ENCODE measurements at places on chromosomes 7 and 10.

DNA sequence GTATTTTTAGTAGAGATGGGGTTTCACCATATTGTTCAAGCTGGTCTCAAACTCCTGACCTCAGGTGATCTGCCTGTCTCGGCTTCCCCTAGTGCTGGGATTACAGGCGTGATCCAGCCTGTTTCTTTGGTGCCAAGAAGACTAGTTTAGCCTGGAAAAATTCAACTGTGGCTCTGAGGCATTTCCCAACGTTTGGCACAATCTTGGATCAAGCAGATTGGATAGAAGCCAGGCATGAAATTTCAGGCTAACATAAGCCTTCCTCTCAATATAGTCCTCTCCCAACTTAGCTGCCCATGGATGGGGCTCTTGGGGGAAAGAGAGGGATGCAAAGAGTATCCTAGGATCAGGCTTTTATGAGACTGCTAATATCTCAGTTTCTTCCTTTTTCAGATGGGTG is 53.8 kb downstream of the APBB1IP start:
- no peak for DNase-seq

- no peak for DNase-seq
Measured at GRCh38 chr10:56547163-56547562, 186.1 kb upstream of the ZWINT start.

GRCh38 chr7:117750612-117751563 is 122.4 kb downstream of the CTTNBP2 start:
- no peak for DNase-seq

- peak; percentile 80 for DNase-seq
Measured at GRCh38 chr10:91745090-91745831, 53.0 kb upstream of the TNKS2 start.

GRCh38 chr10:78326372-78326771 is 292.7 kb downstream of the RPS24 start:
- DNase-seq: no peak

DNA sequence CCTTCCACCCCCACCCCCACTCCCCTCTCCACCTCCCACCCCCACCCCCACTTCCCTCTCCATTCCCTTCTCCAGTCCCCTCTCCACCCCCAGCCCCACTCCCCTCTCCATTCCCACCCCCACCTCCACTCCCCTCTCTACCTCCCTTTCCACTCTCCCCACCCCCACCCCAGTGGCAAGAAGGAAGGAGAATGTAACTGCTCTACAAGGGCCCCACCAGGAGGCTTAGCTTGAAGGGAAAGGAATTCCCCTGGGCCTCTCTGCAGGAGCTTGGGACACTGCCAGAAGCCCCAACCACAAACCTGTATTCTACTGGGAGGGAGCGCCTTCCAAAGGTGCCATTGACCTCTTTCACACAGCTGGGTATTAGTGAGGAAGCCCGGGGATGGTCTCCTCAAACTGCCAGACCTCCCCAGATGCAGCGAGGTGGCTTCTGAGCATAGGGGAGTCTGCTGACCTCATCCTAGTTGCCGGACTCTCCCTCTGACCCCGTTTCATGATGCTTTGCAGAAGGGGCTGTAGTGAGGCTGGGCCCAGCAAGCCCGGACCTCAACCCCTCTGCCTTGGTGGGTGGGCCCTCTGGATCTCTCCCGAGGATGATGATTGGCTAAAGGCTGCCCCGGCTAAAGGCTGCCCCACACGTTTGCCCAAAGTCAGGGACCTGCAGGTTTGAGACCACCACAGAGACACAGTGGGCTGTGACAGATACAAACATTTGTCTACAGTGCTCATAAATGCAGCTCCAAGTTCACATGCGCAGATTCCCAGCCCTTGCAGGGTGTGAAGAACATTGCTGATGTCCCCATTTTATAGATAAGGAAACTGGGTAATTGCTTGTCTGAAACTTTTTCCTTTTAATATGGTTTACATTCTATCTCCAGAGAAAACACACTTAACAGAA is 2.9 kb downstream of the DEPP1 start:
- DNase-seq: no peak

GRCh38 chr10:113802997-113803396 is 50.9 kb downstream of the DCLRE1A start:
- no peak for DNase-seq

DNA sequence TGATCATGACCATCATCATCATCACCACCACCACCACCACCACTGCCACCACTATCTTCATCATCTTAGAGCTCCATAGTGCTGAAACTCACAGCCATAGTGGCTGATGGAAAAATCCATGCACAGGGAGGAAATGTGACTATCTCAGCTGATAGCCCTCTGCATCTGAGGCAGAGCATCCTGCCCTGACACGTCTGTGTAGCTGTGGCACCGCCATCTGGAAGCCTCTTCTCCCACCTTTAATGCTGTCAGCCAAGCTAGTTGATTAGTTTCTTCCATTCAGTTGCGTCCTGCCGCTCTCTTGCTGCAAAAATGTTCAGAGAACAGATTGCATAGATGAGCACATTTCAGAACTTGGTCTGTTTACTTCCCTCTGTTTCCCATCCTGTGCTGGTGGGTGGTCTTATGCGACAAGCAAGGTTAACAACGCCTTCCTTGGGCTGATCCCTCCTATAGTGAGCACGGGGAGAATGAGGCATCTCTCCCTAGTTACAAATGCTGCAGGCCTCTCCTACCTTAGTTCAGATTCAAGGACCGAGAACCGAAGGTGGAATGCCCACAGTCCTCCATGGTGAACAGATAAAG is 478.6 kb downstream of the PLXNA4 start:
- no peak for DNase-seq

GRCh38 chr7:50450590-50451032 is 461 bp upstream of the FIGNL1 start:
- no peak for DNase-seq

- DNase-seq: no peak
Measured at GRCh38 chr7:65390588-65390987, 16.9 kb downstream of the ZNF92 start.

GRCh38 chr7:118846977-118847376 is 622.5 kb downstream of the ANKRD7 start:
- no peak for DNase-seq

GRCh38 chr7:140885735-140886334 is 38.9 kb downstream of the BRAF start:
- DNase-seq: no peak

- no peak for DNase-seq
Measured at GRCh38 chr7:6624246-6624611, 8.8 kb downstream of the ZNF853 start.

DNA sequence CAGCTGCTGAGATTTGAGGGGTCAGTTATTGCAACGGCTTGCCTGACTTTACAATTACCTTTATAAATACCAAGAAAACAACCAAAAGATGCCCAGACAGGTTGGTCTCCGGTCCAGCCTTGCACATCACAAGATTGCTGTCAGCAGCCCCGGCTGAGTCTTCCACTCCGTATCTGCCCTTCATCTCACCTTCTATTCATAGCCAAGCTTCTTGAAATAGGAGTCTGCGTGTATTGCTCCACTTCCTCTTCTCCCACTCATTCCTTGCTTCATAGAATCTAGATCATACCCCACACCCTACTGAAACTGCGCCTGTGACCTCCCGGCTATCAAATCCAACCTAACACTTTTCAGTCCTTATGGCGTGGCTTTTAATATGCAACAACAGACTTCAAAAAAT is 31.1 kb upstream of the USP6NL start:
- DNase-seq: no peak

GRCh38 chr7:20280475-20281351 is 50.0 kb upstream of the ITGB8 start:
- DNase-seq: no peak

- peak; percentile 33 for DNase-seq
Measured at GRCh38 chr7:124032369-124033094, at the start of gene TMEM229A. TSS of gene TMEM229A (minus strand) at chr7:124033067. CDS start at chr7:124033003, 64 bp downstream.

DNA sequence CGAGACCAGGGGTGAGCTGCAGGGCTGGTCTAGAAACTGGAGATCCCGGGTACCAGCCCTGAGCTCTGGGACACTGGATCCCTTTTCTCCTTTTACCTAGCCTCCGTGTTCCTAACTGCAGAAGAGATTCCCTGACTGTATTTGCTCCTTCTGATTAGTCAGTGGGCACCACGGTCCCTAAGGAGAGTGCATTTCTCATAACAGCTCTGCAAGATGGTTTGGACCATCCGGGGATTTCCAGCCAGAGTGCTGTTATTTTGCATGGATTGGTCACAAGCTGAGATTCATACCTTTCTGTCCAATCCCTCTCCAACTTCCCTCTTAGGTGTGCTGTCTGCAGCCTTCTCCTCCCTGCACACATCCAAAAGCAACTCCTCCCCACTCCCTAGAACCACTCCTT is 122.6 kb downstream of the MYL10 start:
- DNase-seq: no peak

- no peak for DNase-seq
Measured at GRCh38 chr7:105521027-105521716, 899 bp downstream of the PUS7 start.

DNA sequence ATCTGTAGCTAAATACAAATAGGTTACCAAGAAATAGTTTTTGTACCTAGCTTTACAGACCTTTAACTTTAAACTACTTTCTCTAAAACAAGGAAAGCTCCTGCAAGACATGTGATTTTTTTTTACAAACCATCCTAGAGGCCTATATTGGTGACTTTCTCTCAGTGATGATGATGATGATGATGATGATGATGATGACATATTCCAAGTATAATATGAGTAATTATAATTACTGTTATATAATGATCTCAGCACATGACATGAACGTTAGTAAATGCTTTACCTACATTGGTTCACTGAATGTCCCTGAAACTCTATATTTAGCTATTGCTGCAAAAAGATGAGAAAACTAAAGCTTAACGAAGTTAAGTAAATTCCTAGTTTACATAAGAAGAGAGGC is 107.9 kb upstream of the LRGUK start:
- no peak for DNase-seq

DNA sequence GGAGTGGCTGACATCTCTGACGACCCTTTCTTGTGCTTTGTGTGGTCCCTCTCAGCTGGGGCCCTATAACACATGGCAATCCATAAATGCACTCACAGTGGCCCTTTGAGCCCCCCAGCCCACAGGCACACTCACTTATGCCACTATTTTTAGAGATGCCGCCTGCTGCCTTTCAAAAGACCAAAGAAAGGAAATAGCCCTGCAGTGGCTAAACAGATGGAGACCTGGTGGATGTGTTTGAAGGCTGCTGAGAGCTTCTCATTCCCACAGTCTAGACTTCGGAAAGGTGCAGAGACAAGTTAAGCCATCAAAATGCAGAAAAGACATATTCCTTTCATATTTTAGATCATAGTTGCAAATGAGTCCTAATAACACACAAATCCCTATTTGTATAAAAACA is 42.0 kb upstream of the PDZD8 start:
- DNase-seq: no peak

DNA sequence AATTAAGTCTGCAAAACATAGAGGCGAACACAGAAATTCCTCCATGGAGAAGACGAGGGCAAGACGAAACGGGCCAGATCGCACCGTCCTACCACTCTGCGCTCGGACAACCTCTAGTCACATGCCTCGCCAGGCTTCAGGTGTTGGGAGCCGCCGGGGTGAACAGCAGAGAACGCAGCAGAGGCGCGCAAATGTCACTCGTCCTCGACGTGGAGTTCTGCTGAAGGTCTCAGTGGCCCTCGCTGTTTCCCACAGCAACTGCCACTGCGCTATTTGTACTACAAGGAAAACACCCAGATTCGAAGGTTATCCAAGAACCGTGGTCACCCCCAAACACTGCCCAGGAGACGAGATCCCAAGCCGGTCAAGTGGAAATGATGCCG is 9.2 kb downstream of the CTBP2 start:
- no peak for DNase-seq

GRCh38 chr10:109259293-109259692 is 664.0 kb downstream of the XPNPEP1 start:
- no peak for DNase-seq

DNA sequence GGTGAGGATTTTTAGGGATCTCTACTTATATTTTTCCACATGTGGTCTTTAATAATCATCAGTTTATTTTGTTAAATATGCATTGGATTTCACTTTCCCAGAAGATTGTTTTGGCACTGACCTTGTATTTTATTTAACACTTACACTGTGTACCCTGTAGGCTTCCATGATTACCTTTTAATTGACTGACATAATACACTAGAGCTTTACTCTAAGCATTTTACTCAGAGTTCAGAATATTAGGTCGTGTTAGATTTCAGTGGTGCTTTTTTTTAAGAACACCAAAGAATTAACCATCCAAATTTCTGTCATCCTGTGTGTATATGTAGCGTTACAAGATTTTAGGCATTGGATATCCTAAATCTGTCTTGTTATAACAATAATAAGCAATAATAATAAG is 23.1 kb downstream of the CASD1 start:
- no peak for DNase-seq

DNA sequence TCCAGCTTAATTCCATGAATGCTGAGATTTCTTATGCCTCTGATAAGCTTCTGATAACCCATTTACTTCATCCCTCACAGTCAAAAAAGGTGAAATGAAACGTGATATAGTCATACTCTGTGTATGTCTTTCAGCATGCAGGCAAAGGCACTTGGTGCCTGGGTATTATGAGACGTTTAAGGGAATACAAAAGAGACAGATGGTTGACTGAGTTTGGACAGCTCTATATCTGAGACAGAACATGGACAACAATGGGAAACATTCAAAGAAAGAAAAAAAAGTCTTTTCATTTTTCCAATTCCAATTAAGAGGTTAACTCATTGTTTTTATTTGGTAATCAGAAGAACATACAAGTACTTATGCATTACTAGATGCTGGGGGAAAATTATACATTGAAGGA is 96.2 kb downstream of the PPP1R17 start:
- no peak for DNase-seq

DNA sequence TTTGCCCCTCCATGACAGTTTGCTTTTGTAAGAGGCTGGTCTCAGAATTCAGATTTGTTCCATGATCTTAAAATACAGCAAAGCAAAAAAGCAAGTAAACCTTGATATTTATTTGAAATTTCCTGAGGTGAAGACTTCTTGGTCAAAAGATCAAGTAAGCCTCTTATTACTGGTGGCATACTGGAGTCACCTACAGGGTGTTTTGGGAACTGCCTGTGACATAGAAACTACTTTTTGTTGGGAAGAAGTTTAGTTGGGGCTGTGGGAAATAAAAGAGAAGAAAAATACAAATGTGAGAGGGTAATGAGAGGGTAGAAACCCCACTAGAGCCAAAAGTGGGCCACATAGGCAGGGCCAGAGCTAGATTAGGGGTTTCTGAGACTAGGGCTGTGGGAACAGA is 217.9 kb downstream of the OTUD1 start:
- peak; percentile 12 for DNase-seq

GRCh38 chr10:104293781-104294321 is 24.9 kb downstream of the GSTO2 start:
- no peak for DNase-seq

GRCh38 chr7:91784469-91784868 is 96.0 kb downstream of the MTERF1 start:
- no peak for DNase-seq

GRCh38 chr7:142636751-142637150 is 112.5 kb upstream of the PRSS1 start:
- no peak for DNase-seq

GRCh38 chr7:14698239-14698638 is 204.3 kb downstream of the DGKB start:
- no peak for DNase-seq

GRCh38 chr10:75451831-75452230 is 20.4 kb downstream of the LRMDA start:
- DNase-seq: no peak

GRCh38 chr7:84336303-84336702 is 141.7 kb upstream of the SEMA3A start:
- DNase-seq: no peak

Measured in iPS DF 19.7 (cell line).